OCI-LY7 (cell line): ENCODE measurements at places on chromosomes 3 and 15. TPM values are rescaled to one million over a fixed set of nuclear protein-coding genes. Genes with fewer than 3 reads are reported as not detected.

DNA sequence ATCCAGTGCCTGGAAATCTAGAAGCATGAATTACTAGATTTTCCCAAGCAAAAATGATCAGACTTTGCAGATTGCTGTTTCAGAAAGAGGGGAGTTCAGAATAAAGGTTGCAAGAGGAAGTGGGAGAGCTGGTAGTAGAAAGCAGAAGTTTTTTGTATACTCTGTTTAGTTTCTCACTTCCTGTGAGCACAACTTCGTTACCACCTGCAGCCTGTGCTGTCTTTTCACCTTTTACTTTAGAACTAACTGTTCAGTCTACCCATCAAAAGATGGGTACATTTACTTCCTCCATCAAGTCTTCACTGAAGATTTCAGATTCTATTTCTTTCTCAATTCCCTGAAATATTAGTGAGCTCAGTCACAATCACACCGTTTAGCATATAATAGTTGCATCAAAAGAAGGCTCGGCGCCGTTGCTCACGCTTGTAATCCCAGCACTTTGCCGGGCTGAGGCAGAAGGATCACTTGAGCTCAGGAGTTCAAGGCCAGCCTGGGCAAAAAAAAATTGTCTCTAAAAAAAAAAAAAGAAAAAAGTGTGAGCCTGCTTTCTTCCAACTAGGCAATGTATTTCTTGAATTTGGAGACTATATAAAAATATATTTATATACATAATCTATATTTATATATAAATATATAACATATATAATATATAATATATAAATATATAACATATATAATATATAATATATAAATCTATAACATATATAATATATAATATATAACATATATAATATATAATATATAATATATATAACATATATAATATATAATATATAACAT lies 1.8 kb upstream of the CEP97 start:
- DNase-seq: peak; percentile 93

The RAD51 gene
- 86.8 and 107 TPM in 2 replicates for total RNA-seq

The VWA5B2 gene
- total RNA-seq: not detected in 2 replicates

The AMIGO3 gene
- 0.80 TPM in 1 of 2 replicates, not detected in the other for total RNA-seq

The SMCO1 gene
- not detected in 2 replicates for total RNA-seq

The CHRM5 gene
- not detected in 2 replicates for total RNA-seq

GRCh38 chr3:25510797-25511196 lies 82.7 kb downstream of the RARB start:
- no peak for DNase-seq

GRCh38 chr3:180530276-180530675 lies 71.7 kb upstream of the TTC14 start:
- no peak for DNase-seq
